ENCODE measurements at places on chromosomes 3 and 15. TPM values are rescaled to one million over a fixed set of nuclear protein-coding genes. Genes with fewer than 3 reads are reported as not detected.

- DNase-seq, result no peak
- H3K4me1 ChIP-seq, result no peaks in the 10 kb centered on the region
- no peak overlapping the region for H3K27ac ChIP-seq
These were observed 21.8 kb upstream of the MUSTN1 start for GRCh38 chr3:52856666-52857065.

DNA sequence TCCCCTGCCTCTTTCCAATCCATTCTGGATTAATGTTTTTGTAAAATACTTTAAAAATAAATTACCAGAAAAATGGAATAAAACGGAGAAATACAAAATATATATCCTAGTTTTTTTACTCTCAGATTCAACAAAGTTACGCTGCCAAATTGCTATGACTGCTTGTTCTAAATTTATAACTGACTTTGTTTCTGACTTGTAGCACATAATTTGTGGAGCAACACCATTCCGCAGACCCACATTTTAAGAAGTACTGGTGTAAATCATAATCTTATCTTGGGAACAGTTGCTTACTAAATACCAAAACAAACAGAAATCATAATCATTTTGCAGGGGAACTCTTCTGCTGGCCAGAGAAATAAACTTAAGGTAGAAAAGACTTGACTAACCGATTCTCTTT lies 339.4 kb upstream of the CBLB start:
- no peaks in the 10 kb centered on the region for H3K36me3 ChIP-seq
- no peak for DNase-seq
- H3K27ac ChIP-seq, result no peak overlapping the region
- H3K27me3 ChIP-seq, result no peaks in the 10 kb centered on the region
- no peaks in the 10 kb centered on the region for H3K4me1 ChIP-seq

GRCh38 chr3:145219355-145220235 lies 941.4 kb downstream of the PLOD2 start:
- DNase-seq, result no peak
- no peaks in the 10 kb centered on the region for H3K27me3 ChIP-seq
- no peak overlapping the region for H3K27ac ChIP-seq
- H3K36me3 ChIP-seq, result no peaks in the 10 kb centered on the region
- H3K4me1 ChIP-seq, result no peaks in the 10 kb centered on the region
- no peak overlapping the region for H3K4me3 ChIP-seq

DNA sequence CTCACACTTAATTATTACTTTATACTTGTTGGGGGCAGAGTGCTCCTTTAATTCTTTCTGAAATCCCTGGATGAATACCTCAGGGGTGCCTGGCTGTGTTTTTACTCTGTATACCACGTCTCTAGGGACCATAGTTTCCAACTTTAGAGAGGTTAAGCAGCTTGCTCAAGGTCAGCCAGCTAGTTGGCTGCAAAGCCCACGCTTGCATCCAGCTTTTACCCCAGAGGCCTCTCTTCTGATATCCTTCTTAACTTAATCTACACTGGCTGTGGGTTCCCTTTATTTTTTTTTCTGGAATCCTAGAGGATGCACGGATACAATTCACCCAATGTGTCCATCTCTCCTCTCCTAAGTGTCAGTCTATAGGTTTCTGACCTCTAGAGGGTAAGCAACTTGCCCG lies 1.4 kb downstream of the PDZRN3 start:
- no peak for DNase-seq
- peaks cover 9% of the 10 kb centered on the region for H3K4me1 ChIP-seq
- no peaks in the 10 kb centered on the region for H3K27me3 ChIP-seq
- no peak overlapping the region for H3K27ac ChIP-seq

Gene CDCP1
- total RNA-seq, result 23.3 TPM

GRCh38 chr3:142353571-142353970 lies 94.3 kb downstream of the XRN1 start:
- no peaks in the 10 kb centered on the region for H3K4me1 ChIP-seq
- peaks cover 21% of the 10 kb centered on the region for H3K36me3 ChIP-seq
- no peak overlapping the region for H3K4me3 ChIP-seq
- DNase-seq, result no peak

Gene LRTM1
- not detected for total RNA-seq

Gene CYP1A1
- total RNA-seq, result 0.11 TPM

Data from H1 (cell line).